ENCODE measurements at places on chromosomes 12 and 14.

GRCh38 chr12:89156862-89157262 is 195.4 kb downstream of the DUSP6 start:
- DNase-seq = no peak

- DNase-seq = no peak
Measured at GRCh38 chr12:62128175-62128975, 131.8 kb upstream of the USP15 start.

DNA sequence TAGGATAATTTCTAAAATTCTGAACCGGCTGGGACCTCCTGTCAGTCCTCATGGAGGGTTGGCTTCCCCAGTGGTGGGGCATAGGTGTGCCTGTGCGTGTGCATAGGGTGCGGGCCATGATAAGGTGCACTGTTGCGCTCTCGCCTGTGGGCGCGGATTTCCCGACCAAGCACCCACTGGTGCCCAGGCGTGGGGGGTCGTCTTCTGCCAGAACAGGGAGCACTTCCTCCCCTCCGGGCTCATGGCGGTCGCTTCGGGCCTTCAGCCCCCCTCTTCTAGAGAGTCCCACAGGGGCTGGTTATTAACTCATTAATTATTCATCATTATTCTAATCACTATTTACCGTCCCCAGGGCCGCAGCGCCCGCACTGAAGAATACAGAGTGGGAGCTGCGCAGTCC is 2.8 kb downstream of the C1QL4 start:
- DNase-seq = no peak

- DNase-seq = no peak
Measured at GRCh38 chr14:102883554-102883953, 38.9 kb upstream of the AMN start.

DNA sequence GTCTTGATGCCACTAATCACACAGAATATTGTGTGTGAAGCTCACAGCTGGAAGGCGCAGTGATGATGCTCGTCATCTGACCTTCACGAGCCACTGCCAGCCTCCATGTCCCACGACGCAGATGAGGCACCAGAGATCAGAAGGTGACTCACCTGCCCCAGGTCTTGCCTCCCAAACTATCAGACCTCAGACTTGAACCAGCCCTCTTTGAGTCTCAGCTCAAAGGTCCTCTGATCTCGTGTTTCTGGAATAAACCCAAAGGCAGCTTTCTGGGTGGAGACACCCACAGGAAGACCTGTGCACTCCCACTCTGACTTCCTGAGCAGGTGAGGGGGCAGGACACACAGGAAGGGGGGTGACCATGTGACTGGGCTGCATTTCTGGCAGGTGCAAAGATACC is 19.6 kb upstream of the CHGA start:
- DNase-seq = no peak

DNA sequence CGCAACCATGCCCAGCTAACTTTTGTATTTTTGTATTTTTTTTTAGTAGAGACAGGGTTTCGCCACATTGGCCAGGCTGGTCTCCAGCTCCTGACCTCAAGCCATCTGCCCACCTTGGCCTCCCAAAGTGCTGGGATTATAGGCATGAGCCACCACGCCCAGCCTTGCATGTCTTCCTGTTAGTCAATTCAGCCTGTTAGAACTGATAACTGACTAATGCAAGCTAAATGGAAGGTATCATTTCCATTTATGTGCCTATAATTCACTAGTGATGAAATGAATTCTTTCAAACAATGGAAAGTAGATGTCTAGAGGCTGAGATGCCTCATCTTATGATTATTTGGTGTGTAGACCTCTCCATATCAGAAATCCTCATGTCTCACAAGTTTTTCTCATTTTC is 37.3 kb upstream of the DIP2B start:
- no peak for DNase-seq

GRCh38 chr12:100826323-100826722 is 31.7 kb downstream of the ANO4 start:
- no peak for DNase-seq

DNA sequence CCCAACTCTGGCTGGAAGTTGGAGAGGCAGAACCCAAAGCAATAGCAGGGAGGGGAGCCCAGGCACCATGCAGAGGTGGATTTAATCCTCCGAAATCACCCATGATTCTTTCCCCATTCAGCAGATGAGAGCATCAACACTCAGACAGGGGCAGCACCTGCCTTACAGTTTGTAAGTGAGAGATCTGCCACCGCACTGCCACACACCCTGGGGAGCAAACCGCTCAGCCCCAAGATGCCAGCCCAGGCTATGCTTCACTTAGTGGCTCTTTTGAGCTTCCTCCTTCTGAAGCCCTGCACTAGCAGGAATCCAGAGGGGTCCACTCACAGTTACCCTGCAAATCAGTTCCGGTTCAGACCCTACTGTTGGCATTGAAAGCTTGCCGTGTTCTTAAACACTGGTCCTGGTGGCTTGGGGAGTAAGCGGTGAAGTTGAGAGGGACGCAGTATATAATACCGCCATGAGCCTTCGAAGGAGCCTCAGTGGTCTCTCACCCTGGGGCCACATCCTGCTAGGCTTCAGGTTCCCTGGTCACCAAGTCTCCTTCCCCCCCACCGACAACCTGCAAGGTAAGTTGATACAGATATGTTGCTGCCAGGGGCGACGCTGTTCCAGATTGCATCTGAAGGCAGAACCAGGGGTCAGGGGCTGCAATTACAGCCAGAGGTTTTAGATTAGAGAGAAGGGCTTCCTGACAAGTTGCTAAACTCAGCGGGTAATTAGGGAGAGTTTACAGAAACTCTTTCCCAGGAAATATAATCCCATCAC is 72.0 kb upstream of the CCND2 start:
- DNase-seq = no peak

- DNase-seq = no peak
Measured at GRCh38 chr12:107544937-107545336, 140.7 kb upstream of the PWP1 start.

- no peak for DNase-seq
Measured at GRCh38 chr14:78207414-78207813, 37.2 kb downstream of the NRXN3 start.

DNA sequence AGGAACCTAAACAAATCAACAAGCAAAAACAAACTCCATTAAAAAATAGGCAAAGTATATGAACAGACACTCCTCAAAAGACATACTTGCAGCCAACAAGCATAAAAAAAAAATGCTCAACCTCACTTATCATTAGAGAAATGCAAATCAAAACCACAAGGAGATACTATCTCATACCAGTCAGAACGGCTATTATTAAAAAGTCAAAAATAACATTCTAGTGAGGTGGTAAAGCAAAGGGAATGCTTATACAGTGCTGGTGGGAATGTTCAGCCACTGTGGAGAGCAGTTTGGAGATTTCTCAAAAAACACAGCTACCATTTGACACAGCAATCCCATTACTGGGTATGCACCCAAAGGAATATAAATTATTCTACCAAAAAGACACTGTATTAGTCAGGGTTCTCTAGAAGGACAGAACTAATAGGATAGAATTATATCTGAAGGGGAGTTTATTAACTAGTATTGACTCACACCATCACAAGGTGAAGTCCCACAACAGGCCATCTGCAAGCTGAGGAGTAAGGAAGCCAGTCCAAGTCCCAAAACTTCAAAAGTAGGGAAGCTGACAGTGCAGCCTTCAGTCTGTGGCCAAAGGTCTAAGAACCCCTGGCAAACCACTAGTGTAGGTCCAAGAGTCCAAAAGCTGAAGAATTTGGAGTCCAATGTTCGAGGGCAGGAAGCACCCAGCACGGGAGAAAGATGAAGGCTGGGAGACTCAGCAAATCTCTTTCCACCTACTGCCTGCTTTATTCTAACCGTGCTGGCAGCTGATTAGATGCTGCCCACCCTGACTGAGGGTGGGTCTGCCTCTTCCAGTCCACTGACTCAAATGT is 101.6 kb upstream of the KRAS start:
- DNase-seq = no peak

DNA sequence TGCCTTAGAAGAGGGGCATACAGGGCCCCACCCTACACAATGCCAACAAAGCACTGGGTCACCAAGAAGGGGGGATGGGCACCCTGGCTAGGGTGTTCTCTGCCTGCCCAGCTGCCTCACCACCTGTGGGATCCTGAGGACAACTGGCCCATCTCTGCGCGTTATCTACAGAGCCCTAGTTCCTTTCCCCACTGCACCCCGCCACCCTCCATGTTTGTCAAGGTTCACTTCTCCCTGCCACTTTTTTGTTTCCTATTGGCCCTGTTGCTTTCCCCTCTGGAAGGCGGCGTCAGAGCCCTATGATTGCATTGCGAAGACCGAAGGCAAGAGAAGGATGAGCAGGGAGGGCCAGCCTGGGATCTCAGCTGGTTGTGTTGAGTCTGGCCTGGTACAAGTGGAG is 1.6 kb downstream of the SLC48A1 start:
- no peak for DNase-seq

DNA sequence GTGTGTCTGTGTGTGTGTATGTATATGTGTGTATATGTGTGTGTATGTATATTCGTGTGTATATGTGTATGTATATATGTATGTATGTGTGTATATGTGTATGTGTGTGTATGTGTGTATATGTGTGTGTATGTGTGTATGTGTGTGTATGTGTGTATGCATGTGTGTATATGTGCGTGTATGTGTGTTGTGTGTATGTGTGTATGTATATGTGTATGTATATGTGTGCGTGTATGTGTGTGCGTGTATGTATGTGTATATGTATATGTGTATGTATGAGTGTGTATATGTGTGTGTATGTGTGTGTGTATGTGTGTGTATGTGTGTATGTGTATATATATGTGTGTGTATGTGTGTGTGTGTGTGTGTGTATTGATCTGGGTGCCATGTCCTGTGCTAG is 31.8 kb upstream of the SLC10A1 start:
- DNase-seq = no peak

- no peak for DNase-seq
Measured at GRCh38 chr12:104223712-104224111, 8.1 kb downstream of the TXNRD1 start.

DNA sequence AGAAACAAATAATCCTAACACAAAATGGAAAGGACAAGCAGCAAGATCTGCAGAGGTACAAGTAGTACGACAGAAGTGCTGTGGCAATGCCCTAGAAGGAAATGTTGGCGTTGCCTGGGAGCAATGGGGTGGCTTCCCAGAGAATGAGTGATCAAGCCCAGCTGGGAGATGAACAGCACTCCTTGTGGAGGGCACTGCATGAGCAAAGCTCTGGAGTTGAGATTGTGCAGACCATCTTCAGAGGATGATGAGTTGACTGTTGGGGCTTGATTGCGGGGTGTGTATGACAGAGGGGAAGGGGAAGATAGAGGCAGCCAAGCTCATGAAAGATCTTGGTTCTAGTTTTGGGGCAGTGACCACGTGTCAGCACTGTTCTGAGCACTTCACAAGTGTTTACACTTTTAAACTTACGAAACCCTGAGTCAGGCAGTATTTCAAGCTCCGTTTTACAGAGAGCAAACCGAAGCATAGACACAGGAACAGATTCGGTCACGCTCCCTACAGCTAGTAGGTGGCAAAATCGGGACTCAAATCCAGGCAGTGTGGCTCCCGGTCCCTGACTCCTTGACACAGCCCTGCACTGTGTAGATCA is 127.2 kb upstream of the LHX5 start:
- DNase-seq = no peak

DNA sequence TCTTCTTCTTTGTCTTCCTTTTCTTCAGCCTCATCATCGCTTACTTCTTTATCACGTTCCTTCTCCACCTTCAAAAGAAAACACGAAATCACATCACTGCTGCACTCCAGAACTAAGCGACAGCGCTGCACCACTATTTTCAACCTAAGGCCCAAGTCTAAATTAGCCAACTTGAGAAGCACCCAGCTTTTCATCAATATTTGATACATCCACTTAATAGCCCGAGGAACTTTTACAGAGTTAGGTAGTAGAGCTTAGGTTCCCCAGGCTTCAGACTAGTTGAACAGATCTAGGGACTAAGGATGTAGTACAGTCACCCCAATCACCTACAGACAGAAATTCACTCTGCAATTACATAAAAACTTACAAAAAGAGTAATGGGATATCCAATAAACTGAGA is 1.9 kb downstream of the HSP90AA1 start:
- DNase-seq = no peak

GRCh38 chr12:124809878-124810277 is 53.8 kb downstream of the SCARB1 start:
- DNase-seq = no peak

- DNase-seq = no peak
Measured at GRCh38 chr14:52253503-52253902, 14.0 kb upstream of the PTGDR start.

- DNase-seq = no peak
Measured at GRCh38 chr14:80587096-80587724, 354.3 kb downstream of the CEP128 start.

DNA sequence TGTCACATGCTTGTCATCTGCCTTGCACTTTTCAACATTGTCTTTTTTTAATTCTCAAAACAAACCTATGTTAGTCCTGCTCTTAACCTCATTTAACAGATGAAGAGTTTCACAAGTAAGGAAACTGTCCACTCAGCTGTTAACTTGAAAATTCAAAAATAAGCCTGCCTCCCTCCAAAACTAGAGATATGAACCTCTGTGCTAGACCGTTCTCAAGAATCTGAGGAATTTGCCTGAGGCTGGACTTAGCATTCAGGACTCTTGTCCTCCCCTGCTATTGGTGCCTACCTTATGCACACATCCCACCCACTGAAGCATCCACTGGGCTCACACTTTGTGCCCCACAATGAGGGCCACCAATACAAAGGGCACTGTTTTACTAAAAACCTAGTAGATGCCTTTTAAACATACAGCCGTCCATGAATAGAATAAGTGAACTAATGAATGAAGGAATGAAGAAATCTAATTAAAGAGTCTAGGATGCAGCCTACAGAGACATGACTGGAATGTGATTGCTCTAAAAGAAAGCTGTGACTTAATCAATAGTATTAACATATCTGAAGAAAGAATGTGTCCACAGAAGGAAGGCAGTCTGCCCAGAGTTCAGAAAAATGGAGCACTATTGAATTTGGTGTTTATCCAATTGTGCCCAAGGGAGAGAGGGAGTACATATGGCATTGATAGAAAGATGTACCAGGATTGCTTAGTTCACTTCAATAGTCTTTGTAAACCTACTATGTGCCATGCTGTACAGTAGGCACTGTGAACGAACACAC is 238.5 kb downstream of the SPTSSA start:
- DNase-seq = no peak

- DNase-seq = no peak
Measured at GRCh38 chr12:71460850-71461609, 21.4 kb downstream of the LGR5 start.

GRCh38 chr14:92551044-92551841 is 37.7 kb downstream of the RIN3 start:
- DNase-seq = no peak

DNA sequence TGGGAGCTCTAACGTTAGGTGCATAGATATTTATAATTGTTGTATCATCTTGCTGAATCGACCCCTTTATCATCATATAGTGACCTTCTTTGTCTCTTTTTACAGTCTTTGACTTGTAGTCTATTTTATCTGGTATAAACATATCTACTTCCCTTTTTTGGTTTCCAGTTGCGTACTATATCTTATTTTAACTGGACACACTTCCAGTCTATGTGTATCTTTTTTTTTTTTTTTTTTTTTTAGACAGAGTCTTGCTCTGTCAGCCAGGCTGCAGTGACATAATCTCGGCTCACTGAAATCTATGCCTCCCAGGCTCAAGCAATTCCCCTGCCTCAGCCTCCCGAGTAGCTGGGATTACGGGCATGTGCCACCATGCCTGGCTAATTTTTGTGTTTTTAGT is 41.9 kb upstream of the ZFP36L1 start:
- no peak for DNase-seq
